Choroid plexus epithelial cell (primary cell): ENCODE measurements at places on chromosomes 7 and 10.

DNA sequence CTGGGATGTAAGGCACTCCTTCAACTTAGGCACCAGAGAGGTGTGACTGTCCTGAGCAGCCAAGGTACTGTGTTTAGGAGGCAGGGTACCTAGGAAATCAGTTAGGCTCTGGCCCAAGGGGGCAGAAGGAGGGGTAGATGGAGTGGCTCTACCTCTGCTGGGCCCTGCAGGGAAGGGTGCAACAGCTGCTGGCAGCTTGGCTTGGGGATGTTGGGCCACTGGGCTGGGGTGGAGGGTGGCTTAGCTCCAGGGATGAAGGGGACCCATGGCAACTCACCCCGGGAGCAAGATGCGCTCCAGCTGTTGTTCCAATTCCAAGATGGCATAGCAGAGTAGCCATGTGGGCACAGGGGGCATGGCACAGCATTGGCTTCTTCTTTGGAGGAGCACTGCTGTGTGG, 42.1 kb downstream of the NEURL1 start:
- no peak for DNase-seq

GRCh38 chr7:34939175-34939574, 98.1 kb downstream of the DPY19L1 start:
- DNase-seq, result peak; percentile 94

DNA sequence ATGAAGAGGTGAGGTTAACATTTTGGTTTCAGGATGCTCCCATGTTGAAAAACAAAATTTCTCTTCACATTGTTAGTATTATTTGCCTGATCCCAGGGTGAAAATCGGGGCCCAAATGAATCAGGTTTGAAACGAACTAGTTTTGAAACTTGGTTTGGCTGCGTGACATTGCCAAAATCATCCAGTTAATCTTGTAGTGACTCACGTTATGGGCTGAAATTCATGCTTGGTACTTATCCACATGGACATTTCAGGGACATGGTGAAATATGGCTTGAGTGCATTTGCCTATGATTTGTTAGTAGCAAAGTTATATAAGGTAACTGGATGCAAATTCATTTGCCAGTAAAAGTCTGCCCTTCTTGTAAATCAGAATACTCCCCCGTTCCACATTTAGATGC, 97.3 kb downstream of the CFAP58 start:
- DNase-seq, result no peak

DNA sequence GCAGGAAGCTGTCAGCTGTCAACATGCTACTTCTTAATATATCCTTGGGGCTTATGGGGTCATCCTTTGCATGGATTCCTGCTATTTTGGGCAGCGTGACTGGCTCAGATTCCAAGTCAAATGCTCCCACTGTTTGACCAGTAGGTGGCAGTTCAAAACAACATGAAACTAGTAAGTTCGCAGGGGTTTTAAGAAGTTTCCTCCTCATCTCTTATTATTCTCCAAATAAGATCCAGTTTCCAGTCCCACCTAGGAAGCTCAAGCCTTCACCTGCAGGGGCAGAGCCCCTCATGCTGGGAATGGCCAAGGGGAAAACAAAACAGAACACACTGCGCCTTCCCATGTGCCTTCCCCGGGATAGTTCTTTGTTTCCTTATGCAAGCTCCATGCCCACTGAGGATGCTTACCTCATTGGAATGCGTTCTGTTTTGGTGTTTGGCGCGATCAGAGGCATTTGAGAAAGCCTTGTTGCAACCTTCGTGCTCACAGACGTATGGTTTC, 259.8 kb downstream of the GLI3 start:
- DNase-seq, result peak; percentile 86

GRCh38 chr10:30985512-30985911, 46.2 kb downstream of the ZNF438 start:
- DNase-seq, result peak; percentile 53
